ENCODE measurements at places on chromosomes 2 and 18.
A peak's percentile ranks its signal among the peaks of the same experiment; 100 is the strongest.

DNA sequence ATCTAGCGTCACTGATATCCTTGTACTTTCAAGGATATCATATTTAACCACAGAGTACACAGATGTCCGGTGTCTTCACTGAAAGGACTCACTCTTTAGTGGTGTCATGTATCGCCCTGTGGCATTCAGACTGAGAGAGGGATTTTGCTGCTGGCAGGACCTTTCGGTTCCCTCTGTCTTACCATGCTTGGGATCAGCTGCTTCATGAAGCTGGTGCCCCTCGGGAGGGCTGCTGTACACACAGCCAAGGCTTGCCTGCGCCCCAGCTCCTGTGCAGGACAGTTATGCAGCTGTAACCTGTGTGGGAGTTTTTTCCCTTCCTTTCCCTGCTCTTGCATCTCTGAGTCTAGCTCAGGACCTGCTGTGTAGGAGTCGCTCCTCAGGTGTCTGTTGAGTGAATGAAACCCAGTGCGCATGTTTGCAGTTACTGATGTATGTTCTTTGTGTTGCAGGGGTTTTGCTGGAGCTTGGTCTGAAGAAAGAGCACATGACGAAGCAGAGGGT, 64.4 kb downstream of the GREB1 start:
- no peak for DNase-seq

DNA sequence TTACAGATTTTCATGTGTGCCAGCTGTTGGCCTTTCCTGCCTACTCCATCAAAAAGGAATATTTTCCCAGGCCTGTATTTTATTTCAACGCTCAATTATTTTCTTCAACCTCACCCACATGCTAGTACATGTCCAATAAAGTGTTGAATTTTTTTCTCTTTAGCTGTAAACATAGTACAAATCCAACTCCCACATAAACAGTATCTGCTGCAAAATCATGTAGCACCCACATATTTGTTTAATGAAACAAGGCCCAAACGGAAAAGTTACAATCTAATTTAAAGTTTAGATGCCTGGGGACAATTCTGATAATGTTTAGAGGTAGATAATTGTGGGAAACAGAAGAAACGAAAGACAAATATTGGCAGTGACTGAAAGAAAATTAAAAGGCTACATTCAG, 275.4 kb upstream of the ACVR2A start:
- no peak for DNase-seq

- DNase-seq: no peak
These were observed 117.1 kb downstream of the KLHL29 start for GRCh38 chr2:23502096-23502495.

DNA sequence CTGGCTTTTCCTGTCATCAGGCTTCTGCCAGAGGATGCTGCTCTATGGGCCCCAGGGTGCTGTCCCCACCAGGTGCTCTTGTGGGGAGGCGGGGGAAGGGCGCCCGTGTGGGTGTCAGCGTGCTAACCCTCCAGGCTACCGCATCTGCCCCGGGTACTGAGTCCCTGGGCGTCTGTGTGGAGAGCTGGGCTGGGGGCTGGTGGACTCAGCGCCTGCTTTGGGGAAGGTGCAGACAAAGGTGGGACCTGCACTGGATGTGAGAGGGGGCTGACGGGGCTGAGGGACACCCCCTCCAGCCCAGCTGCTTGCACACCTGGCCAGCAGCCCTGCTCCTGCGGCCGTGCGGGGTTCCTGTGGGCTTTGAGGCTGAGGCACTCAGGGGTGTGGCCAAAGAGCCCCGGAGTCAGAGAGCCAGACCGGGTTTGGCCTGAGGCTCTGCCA, 120.7 kb upstream of the PXDN start:
- DNase-seq: no peak

- no peak for DNase-seq
These were observed 61.7 kb downstream of the RNF152 start for GRCh38 chr18:61831071-61831470.

GRCh38 chr2:14569294-14569693, 63.2 kb upstream of the LRATD1 start:
- DNase-seq: no peak

GRCh38 chr2:101307950-101308431, 510 bp downstream of the RNF149 start:
- no peak for DNase-seq

DNA sequence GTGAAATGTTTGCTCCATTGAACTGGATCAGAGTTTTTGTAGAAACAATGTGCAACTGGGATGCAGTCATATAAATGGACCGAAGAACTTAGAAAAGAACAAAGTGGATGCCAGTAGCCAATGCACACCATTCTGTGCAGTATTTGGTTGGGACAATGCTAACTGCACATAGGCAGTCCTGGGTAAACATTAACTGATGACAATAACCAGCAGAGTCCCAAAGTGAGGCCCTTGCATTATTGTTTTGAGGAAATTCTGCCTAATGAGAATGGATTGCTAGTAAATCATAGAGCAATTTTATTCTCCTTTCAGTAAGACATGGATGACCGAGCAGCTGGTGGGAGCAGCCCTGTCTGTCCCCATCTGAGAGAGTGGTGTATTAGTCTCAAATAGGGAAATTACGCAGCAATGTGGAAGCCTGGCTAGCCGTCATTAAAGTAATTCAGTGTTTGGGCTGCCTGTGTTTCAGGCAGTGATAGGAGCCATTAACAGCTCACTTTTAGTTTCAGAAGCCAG, 94.9 kb downstream of the KCTD1 start:
- DNase-seq: no peak

DNA sequence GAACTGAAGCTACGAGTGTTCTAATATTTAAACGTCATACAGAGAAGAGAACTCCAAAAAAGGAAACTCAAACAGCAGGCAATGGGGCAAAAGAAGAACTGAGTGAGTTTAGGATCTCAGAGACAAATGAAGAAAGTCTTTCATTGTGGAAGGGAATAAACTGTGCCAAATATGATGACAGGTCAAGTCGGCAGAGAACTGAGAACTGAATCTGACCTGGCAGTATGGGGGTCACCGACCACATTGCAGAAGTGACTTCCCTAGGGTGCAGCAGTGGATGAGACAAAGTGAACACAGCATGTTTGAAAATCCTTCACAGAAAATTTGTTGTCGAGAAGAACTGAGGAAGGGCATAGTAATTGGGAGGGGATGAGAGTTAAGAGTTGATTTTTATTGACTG, 55.9 kb downstream of the TTC21B start:
- no peak for DNase-seq

- no peak for DNase-seq
These were observed 79.6 kb upstream of the KCNE4 start for GRCh38 chr2:222972420-222972819.

DNA sequence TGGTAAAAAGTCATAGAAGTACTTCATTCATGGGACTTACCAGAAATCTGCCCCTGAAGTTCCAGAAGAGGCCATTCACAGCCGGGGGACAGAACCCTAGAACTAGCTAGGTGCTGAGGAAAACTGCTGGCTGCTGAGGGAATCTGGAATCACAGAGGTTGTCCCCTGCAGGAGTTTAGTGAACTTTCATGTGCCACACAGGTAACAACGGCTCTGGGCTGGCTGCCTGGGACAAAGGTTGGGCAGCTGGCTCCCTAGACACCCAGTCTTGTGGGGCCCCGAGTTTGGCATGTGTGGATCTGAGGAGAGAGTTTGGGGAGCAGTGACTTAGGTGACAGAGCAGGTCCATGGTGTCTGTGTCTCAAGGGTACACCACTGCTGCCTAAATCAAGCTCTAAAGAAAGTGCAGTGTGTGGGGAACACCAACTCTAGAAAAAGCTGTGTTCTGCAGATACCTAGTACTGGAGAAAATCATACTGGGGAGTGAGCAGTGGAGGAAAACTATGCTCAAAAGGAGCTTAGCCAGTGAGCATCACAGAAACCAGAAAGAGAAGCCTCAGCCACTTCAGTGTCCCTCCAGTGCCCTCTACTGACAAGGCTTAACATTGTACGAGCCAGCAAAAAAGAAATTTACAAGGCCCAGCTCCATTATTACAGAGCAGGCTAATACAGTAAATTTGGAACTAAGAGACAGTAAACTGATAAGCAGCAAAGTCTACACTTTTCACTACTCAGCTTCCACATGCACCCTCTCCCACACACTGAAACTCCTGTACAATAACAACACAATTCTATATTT, 15.2 kb downstream of the GALNT3 start:
- DNase-seq: no peak

DNA sequence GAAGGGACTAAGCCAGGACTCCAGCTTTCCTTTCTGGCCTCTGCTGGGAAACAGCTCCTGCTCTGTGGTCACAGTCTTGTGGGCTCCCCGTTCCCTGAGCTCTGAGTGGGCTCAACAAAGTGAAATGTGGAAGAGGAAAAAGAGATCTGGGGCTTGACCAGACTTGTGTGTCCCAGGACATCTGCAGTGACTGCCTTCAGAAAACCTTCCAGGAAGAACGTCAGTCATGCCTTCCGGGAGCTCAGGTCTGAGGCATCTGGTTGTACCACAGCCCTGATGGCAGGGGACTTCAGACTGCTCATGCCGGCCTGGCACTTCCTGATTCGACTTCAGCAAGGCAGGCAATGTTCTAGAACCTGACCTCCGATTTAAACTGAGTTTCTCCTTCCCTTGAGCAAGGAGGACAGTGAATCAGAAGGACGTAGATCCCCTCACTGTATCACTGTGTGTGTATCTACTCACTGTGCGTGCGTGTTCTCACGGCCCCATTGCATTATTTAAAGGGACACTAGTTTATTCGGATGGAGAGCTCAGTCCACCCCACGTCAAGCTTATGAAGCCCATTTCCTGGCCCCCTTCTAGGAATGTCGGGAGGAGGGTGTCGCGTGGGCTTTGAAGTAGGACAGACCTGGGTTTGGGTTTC, 548 bp upstream of the FBLN7 start:
- DNase-seq: peak; percentile 40

Data from GM03348 (cell line).